T-helper 9 cell (primary cell): ENCODE measurements at places on chromosomes 5 and 9.

DNA sequence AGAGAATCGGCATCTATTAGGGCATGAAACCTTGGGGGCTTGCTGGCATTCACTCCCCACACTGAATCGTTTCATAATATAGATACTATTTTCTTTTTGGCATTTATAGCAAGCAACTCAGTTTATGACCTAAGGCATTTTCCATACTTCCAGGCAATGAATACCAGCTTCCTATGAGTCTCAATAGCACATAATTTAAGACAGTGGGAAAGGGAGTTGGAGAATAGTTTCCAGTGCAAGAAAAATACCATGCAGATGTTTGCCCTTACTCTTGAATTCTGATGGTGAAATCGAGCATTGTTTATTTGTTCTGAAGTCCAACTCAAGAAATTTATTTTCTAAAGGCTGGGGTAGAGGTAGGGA is 175.8 kb upstream of the KLF9 start:
- no peak for DNase-seq

DNA sequence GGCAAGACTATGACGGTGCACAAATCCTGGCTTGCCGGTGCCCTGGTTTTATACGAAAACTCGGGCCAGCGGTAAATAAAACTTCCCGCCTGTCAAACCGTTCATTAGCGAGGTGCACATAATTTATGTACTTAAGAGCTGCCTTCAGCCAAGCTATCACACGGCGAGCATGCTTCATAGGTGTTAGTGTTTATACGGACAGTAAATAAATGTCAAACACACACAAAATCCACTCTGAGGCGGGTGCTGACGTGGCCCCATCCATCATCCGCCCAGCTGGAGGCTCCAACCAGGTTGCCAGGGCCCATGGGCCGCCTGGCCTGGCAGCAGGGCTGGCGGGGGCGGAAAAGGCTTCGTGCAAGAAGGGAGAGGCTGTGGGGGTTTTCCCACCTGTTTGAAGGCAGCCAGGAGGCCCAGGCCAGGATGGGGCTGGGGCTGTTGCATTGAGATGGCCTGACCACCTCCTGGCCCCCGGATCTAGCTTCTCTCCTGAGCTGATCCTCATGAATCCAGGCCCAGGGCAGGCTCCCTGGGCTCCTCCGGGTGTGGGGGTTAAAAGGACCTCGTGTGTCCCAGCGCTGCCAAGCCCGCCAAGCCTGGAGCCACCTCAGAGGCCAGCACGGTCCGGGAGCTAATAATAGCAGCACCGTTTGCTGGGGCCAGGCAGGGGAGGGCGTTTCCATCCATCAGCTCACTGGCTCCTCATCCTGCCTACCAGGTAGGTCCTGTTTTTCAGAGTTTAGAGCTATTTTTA is 43.2 kb downstream of the BARX1 start:
- DNase-seq, result no peak

DNA sequence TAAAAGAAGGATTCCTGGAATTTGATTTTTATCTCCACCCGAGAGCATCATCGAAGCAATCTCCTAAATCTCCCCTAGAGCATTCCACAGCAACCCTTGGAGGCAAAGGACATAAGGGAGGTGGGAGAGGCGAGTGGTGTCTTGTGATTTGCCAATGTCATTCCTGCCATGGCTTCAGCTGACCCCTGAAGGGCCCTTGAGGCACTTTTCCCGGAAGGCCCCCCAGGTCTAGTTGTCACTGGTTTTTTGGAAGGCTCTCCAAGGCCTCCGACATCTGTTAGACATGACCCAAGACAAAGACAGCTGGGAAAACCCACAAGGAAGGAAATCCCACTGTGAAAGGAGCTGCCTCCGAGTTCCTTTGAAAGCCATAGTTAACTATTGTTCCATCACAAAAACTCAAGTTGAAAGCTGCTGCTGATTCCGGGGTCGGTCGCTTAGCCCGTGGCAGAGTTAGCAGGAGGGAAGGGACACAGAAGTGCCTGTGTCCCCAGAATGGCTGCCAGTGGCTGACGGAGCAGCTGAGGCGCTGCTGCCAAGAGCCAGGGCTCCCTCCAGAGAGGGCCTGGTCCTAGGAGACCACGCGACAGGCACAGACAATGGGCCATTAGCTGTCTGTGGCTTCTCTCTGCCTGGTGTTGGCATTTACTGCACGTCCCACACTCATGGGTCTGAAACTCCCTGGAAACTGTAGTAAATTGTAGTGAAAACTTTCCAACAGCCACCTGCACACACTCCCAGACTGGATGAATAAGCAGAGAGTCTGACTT is 24.4 kb upstream of the TRIO start:
- no peak for DNase-seq

- DNase-seq, result no peak
These were observed 2.9 kb downstream of the STK10 start for GRCh38 chr5:172185096-172185461.

DNA sequence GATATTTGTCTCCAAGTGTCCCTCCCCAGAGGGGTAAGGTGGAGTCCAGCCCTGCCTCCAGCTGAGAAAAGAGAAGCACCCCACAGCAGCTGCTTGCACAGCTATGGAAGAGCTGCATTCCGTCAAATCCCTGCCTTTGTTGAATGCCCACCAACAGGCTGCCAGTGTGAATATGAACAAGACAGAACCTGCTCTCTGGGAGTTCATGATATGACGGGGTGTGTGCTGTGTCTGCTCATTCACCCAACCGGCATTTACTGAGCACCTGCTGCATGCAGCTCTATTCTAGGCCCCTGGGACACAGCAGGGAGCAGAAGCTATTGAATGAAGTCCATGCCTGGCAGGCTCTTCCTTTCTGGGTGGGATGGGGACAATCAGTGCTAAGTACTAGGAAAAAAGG is 238.8 kb downstream of the GADD45G start:
- no peak for DNase-seq

GRCh38 chr5:112346411-112347044 is 72.5 kb downstream of the EPB41L4A start:
- DNase-seq, result no peak
